Right ventricle myocardium inferior (tissue), 1 donor: ENCODE measurements at places on chromosomes 11 and 22.

DNA sequence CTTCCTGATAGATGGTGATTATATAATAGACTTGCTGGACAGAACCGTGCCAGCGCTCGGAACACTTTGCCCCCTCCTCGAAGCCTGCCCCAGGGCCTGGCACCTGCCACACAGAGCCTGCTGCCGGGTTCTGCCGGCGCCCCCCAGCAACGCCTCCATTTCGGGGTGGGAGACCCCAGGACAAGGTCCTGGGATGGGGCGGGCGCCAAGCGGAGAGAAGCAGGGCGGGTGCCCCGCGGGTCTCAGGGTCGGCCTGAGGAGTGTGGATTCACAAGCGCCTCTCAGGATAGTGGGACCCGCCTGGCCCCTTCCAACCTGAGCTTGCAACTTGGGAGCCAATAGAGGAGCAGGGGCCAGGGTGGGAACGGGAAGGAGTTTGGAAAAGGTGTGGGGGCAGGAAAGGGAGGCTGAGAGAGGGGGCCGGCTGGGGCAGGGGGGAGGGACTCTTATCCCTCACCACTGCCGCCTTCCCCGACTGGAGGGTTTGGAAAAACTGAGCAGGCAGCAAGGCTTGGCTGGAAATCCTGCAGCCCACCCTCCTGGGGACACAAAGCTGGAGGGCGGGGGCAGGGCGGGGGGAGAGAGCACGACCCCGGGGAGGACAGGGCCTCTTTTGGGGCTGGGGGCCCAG lies 3.3 kb upstream of the BCL9L start:
- peak; percentile 86 for DNase-seq

- peak; percentile 28 for DNase-seq
Observed at GRCh38 chr11:45901626-45902025, 5.4 kb downstream of the FREY1 start.

DNA sequence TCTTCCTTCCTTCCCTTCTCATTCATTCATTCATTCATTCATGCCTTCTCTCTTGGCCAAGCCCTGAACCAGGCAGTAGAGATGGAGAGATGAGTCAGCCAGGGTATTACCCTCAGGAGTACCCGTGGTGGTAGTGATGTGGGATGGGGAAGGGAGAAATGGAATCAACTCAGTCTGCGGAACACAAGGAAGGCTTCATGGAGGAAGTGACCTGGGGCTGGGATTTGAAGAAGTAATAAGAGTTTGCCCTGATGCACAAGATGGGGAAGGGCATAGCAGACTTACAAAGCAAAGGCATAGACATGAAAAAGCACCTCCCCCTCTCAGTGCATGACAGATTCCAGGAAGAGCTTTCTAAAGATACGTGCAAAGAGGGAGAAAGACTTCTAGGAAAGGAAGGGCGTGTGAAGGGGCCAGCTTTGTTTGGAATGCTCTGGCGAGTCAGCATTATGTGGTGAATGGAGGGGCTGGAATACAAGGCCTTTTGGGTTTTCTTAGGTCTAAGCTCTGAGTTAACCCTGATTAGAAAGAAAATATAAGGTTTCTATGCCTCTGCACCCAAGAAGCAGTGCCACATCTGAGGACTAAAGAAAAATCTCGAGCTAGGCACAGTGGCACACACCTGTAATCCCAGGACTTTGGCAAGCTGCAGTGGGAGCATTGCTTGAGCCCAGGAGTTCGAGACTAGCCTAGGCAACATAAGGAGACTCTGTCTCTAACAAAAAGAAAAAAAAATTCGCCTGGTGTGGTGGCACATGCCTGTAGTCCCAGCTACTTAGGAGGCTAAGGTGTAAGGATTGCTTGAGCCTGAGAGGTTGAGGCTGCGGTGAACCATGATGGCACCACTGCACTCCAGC lies 36.4 kb upstream of the ACER3 start:
- DNase-seq = no peak

- no peak for DNase-seq
Observed at GRCh38 chr22:45804986-45805325, 133.3 kb downstream of the ATXN10 start.

GRCh38 chr11:64624883-64625481 lies 34.0 kb downstream of the SLC22A12 start:
- no peak for DNase-seq

DNA sequence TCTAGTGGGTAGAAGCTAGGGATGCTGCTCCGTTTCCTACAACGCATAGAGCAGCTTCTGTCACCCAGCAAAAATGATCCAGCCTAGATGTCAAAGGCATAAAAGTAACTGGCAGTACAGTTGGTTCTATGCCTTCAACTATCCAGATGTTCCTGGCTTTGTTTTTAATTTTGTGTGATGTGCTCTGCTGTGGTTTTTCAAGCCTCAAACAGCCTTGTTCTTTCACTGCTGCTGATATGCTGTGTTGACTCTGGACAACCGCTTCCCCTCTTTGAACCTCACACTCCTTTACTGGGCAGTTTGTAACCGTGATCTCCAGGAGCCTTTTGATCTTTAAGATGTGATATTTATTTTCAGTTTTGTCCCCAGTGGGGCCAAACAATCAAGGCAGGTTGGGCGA lies 116.4 kb downstream of the SEZ6L start:
- no peak for DNase-seq

- DNase-seq = no peak
Observed at GRCh38 chr11:35390737-35391682, 28.3 kb downstream of the SLC1A2 start.

DNA sequence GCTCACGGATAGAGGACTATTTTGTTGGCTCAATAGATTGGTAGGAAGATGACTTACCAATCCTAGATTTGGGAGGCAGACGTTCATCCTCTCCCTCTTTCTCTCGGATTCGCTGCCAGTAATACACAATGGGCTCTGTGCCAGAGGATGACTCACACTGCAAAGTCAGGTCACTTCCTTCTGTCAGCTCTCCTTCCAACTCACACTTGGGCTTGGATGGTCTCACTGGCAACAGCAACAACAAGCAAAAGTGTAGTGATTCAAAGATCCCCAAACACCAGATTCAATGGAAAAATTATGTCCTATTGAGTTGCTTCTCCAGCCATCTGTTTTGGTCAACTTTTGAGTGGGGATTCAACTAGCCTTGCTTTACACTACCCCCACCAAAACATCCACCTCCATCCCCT lies 21.7 kb upstream of the HSPA8 start:
- DNase-seq = no peak

DNA sequence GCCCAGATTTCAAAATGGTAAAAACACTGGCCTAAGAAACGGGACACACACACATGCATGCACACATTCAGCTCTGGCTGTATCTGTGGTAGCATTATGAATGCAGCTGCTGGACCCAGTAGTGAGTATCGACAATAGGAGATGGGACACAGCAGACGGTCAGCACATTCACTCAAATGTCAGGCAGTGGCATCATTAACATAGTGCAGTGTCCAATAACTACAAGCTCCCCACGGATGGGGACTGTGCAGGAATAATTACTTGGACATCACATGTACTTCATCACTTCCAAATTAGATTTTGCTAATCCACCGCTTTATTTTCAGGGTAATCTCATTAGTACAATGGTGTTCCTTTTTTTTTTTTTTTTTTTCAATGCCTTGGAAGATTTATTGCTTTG lies 109.5 kb downstream of the FANCF start:
- no peak for DNase-seq

DNA sequence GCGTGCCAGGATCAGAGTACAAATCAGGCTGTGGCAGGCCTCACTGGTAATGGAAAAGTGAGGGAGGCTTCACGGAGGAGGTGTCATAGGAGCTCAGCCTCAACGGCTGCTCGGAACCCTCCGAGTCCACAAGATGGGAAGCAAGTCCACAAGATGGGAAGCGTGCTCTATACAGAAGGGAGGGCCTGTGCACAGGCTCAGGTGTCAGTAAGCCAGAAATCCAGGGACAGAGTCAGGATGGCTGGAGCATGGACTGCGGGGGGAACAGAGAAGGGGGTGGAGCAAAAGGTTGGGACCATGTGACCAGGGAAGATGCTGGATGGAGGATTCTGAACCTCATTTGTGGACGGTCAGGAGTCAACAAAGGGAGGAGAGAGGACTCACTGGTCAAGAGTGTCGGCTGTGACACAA lies 3.4 kb upstream of the DPP3 start:
- no peak for DNase-seq

GRCh38 chr22:32327066-32327465 lies 30.6 kb upstream of the RFPL3 start:
- DNase-seq = peak; percentile 13
